ENCODE measurements at places on chromosomes 5 and 9. TPM values are rescaled to one million over a fixed set of nuclear protein-coding genes. Genes with fewer than 3 reads are reported as not detected.

DNA sequence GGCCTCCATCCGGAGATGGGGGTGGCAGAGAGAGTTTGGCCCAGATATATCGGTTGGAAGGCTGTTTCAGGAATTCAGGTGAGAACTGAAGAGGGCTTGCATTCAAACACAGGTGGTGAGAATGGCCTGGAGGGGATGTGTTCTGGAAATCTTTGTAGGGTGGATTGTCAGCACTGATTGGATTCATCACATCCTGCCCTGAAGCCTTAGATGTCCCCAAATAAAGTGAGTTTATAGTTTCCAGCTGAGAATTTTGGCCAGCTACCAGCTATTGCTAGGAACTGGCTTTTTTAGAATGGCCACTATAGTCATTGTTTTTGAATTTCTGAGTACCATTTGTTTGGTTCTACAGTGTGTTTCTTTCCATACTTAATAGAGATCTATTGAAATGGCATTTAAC is 46.1 kb upstream of the ANKH start:
- H3K27ac ChIP-seq = no peak overlapping the region
- H3K36me3 ChIP-seq = no peaks in the 10 kb centered on the region
- no peak for DNase-seq
- no peak overlapping the region for H3K4me3 ChIP-seq
- H3K4me1 ChIP-seq = no peaks in the 10 kb centered on the region

DNA sequence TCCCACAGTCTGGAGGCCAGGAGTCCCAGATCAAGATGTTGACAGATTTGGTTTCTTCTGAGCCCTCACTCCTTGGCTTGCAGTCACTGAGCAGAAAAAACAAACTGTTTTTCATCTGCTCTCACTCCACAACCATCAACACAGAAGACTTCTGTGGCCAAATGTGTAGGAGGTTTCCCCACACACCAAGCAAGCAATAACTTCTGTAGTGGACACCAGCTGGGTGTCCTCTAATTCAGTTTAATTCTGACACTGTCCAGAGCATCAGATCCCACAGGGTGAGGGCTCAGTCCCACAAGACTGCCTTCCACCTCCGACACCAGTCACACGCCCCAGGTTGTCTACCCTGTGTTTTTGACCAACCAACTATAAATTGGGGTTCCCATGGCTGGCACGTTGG is 209.9 kb downstream of the AOPEP start:
- H3K4me3 ChIP-seq = no peak overlapping the region
- no peaks in the 10 kb centered on the region for H3K36me3 ChIP-seq
- H3K4me1 ChIP-seq = peaks cover 11% of the 10 kb centered on the region
- DNase-seq = no peak
- no peaks in the 10 kb centered on the region for H3K27me3 ChIP-seq

DNA sequence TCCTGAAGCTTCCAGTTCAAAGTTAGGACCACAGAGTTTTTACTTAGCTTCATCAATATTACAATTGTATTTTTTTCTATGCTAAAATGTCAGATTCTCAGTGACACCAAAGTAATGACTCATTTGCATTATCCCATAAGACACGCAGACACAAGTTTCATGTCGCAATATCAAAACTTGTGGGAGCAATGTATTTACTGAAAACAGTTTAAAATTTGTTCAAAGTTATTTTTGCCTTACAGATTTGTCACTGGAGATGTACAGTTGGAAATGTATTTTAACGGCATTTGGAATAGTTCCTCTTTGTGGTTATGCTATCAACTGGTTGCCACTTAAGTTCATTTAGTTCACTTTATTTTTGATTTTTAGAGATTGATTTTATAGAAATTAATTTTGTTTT is 36.2 kb upstream of the DAP start:
- no peak overlapping the region for H3K4me3 ChIP-seq
- H3K27me3 ChIP-seq = no peaks in the 10 kb centered on the region
- no peaks in the 10 kb centered on the region for H3K4me1 ChIP-seq
- H3K36me3 ChIP-seq = no peaks in the 10 kb centered on the region
- no peak overlapping the region for H3K27ac ChIP-seq
- no peak for DNase-seq

DNA sequence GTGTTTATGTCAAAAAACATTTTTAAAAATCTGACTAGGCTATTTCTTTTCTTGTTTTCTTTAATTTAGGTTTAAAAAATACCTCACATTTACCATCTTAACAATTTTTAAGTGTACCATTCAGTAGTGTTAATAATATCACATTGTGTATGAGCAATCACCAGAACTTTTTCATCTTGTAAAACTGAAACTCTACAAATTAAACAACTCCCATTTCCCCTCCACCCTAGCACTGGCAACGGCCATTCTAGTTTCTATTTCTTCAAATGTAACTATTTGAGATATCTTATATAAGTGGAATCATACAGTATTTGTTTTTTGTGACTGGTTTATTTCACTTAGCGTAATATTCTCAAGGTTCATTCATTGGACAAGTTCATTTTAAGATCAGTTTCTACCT is 27.7 kb downstream of the PLCXD3 start:
- no peak overlapping the region for H3K4me3 ChIP-seq
- H3K27me3 ChIP-seq = no peaks in the 10 kb centered on the region
- no peaks in the 10 kb centered on the region for H3K36me3 ChIP-seq
- H3K4me1 ChIP-seq = no peaks in the 10 kb centered on the region

The SMIM27 gene
- total RNA-seq = 6.7 TPM
